ENCODE measurements at places on chromosomes 11 and 22.

- DNase-seq: no peak
Measured at GRCh38 chr22:49833340-49834007, 5.8 kb upstream of the BRD1 start.

DNA sequence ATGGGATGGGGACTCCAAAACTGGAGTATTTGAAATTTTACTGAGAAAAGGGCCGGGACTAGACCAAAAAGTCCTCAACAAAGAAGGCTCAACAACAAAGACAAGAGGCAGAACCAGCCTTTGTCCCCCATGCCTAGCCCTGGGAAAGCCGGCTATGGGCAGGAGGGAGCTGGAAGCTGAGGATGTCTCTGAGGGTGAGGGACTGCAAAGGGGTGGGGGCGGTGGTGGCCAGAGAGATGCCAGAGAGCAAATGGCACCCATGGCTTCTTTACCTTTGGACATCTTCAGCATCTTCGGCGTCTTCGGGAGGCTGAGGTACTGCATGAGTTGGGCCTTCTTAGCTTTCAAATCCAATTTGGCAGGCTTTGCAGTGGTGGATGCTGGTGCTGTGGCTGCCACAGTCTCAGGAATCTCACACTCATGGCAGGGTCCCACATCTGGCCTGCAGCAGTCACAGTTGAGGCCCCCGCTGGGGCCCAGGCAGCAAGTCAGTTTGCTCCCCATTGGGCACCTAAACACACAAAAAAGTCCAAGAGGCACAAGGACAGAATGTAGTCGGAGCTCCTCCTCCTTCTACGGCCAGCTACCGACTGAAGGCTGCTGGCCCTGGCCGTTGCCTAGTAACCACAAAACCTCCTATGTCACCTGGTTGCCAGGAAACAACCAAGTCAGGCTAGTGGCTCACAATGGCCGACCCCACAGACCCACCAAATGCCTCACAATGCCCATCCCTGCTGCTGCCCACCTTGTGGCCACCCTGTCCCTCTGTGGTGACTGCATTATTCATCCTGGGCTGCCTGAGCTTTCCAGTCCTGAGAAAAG is at the start of gene C22orf42:
TSS of gene C22orf42 (minus strand) at position 592 of the 822 bp plus-strand sequence. CDS start at position 504, 88 bp downstream.
- no peak for DNase-seq

GRCh38 chr11:116384876-116385275 is 387.9 kb downstream of the BUD13 start:
- DNase-seq: no peak

DNA sequence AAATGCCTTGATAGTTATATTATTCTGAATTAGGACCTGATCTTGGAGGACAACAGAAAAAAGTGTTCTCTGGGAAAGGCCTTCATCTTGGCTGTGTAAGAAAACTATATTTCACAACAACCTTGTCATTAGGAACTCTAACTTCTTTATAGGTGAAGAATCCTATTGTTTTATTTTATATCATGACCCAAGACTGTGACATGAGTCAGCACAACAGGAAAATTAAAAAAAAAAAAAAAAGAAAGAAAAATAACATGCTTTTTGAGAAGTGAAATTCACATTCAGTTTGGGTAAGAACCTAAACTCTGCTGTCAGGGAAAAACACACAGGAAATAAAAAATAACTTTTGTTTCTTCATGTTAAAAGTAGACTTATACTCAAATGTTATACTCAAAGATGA is 11.7 kb upstream of the FOLR2 start:
- no peak for DNase-seq

GRCh38 chr11:46890665-46891064 is 27.7 kb downstream of the LRP4 start:
- DNase-seq: no peak

GRCh38 chr11:82653752-82654151 is 79.9 kb downstream of the FAM181B start:
- no peak for DNase-seq

DNA sequence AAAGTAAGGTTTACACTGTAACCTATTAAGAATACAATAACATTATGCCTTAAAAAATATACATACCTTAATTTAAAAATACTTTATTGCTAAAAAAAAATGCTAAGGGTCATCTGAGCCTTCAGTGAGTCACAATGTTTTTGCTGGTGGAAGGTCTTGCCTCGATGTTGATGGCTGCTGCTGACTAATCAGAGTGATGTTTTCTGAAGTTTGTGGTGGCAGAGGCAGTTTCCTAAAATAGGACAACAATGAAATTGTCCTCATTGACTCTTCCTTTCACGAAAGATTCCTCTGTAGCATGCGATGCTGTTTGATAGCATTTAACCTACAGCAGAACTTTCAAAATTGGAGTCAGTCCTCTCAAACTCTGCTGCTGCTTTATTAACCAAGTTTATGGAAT is 97.6 kb downstream of the FAT3 start:
- DNase-seq: peak; percentile 50

GRCh38 chr22:36649066-36649465 is 54.5 kb downstream of the CACNG2 start:
- DNase-seq: no peak

GRCh38 chr11:33532720-33533385 is 167.8 kb downstream of the C11orf91 start:
- no peak for DNase-seq

- DNase-seq: no peak
Measured at GRCh38 chr11:125941619-125942611, 3.9 kb upstream of the VSIG10L2 start.

- DNase-seq: no peak
Measured at GRCh38 chr11:20597154-20597679, 2.2 kb upstream of the SLC6A5 start.

GRCh38 chr22:32854351-32854804 is 52.9 kb downstream of the TIMP3 start:
- no peak for DNase-seq

- peak; percentile 44 for DNase-seq
Measured at GRCh38 chr11:130816546-130817329, 99.5 kb downstream of the SNX19 start.
